ENCODE measurements at places on chromosomes 6 and 20. TPM values are rescaled to one million over a fixed set of nuclear protein-coding genes. Genes with fewer than 3 reads are reported as not detected.
A peak's percentile ranks its signal among the peaks of the same experiment; 100 is the strongest.

DNA sequence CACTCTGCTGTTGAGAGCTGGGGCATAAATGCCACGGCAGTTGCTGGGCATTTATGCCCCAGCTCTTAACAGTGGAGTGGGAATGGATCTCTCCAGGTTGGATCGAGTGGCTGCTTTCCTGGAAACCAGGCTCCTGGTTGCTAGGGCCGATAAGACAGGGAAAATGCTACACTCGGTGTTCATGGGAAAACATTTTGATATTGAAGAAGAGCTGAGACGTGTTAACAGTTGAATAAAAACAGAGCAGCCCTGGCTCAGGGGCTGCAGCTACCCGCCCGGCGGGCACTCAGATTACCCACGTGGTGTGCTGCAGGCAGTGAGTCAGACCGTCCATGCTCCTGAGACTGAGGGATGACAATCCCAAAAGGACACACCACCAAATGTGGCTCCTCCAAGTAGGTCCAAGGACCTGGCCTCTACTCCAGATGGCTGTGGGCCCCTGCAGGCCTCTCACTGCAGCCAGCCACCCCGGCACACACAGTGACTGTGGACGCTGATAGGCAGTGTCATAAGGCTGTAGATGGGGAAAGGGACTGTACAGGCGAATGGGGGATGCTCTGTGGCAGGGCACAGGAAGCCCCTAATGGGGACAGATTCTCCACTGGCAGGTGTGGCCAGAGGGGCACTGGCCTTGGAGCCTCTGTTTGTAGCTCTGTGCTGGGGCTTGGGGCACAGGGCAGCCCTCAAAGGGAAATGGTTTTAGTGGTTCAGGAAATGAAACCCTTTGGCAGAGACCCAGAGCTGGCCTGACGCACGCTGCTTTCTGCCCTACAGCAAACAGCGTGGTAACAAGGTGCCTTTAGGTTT, 237.8 kb downstream of the LY86 start:
- no peak overlapping the region for H3K27ac ChIP-seq
- H3K4me3 ChIP-seq = no peak overlapping the region

RIMS1 gene
- total RNA-seq = not detected

EYA4 gene
- 0.09 TPM for total RNA-seq

GRCh38 chr6:40326714-40327421, 260.3 kb downstream of the LRFN2 start:
- DNase-seq = no peak
- H3K4me1 ChIP-seq = no peaks in the 10 kb centered on the region
- H3K27me3 ChIP-seq = no peaks in the 10 kb centered on the region
- H3K27ac ChIP-seq = no peak overlapping the region
- H3K36me3 ChIP-seq = no peaks in the 10 kb centered on the region

DNA sequence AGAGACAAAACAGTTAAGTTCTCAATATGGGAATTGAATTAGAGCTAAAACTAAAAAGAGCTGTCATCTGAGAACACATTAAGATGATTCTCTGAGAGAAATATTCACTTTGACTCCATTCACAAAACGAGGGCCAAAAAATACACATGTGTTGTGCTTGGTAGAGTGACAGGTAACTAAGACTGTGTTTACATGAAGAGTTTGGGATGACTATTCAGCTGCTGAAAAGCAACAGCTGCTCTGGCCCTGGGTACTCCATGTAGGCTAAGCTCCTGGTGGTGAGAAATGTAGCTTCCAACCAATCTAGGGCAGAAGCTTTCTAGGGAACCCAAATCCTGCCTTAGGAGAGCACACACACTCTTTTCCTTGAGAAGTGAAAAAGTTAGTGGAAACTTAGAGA, 184.5 kb downstream of the COL21A1 start:
- H3K36me3 ChIP-seq = no peaks in the 10 kb centered on the region
- H3K27me3 ChIP-seq = no peaks in the 10 kb centered on the region
- DNase-seq = no peak
- no peak overlapping the region for H3K4me3 ChIP-seq

SLA2 gene
- 0.31 TPM for total RNA-seq

DNA sequence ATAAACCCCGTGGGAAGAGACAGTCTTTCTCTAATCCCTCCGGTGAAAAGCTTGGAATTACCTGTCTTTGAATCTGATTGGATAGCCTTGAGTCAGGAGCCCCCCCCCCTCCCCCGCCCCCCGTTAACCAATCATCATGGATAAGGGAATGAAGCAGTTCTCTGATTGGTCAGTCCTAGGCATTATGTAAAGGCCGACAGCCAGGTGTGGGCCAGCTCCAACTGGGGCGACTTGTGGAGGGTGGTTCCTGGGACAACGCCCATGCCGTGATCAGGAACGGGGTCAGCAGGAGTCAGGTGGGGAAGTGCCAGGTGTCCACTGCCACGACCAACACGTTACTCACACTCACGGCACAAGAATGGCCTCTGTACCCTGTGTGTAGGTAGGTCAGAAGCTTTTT, 406.8 kb upstream of the SULF2 start:
- H3K4me1 ChIP-seq = no peaks in the 10 kb centered on the region
- no peak overlapping the region for H3K4me3 ChIP-seq
- no peaks in the 10 kb centered on the region for H3K27me3 ChIP-seq
- no peaks in the 10 kb centered on the region for H3K36me3 ChIP-seq
- DNase-seq = no peak

DNA sequence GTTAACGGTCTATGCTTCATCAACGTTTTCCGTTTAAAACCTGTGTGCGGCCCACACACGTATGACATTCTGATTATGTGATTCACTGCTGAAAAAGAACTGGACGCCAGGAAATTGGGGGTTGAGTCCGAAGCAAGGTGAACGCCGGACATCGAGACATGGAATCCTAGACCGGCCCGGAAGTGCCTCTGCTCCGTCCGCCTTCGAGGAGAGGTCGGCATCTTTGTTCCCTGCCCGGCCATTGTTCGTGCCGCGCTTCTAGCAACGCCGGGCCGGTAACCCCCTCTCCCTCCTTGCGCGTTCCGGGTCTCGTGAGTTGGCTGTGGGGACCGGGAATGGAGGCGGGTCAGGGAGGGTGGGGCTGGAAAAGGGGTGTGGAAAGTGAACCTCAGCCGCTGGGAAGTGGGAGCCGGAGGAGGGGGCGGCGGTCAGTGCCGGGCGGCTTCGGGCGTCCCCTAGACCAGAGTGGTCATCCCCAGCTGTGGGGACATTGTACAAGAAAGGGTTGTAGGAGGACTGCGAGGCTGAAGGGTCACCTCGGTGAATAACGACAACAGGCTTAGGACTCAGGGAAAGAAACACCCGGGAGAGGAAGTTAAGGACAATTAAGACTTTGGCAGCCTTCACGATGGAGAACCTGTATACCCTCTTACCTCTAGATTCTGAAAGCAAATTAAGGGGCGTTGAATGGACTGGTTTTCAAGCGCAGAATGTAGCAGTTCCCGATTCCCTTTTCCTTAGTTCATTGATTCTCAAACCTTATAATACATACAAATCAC, at the start of gene ZSCAN9:
TSS of gene ZSCAN9 (plus strand) at position 220 of the 779 bp plus-strand sequence. CDS start 1,810 bp downstream, outside the sequence.
- H3K27me3 ChIP-seq = no peaks in the 10 kb centered on the region
- H3K27ac ChIP-seq = no peak within 1 kb of the TSS
- peaks cover 8% of the 10 kb centered on the region for H3K4me1 ChIP-seq
- H3K36me3 ChIP-seq = peaks cover 8% of the 10 kb centered on the region
- peak; percentile 79 for DNase-seq

DNA sequence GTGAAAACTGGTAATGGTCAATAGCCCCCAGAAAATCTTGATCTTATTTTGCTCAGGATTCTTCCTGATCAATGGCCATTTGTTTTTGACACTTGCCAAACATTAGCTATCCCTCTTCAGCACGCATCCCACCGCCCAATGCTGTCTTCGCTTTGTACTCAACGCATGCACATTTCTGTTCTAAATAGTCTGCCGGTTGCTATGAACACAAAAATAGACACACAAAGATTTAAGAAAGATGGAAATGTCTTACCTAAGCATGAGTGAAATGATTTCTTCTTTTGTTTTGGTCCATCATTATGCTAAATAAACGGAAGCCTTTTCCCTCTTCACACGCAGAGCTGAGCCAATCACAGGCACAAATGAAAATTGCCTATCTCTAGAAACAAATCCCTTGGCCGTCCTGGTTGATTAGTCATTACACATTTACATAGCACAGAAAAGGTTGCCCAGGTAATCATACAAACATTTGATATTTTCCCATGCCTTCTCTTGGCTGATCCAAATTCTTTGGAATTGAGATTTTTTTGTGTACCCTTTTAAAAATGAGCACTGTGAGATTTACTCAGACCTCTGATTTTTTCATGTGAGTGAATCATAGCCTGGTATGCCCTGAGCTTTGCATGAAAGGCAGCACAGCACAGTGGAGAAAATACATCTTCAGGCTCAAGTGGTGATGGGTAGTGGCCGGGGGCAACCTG, 70.5 kb upstream of the FAM184A start:
- H3K4me3 ChIP-seq = no peak overlapping the region
- no peak for DNase-seq
- H3K27ac ChIP-seq = no peak overlapping the region
- no peaks in the 10 kb centered on the region for H3K27me3 ChIP-seq
- no peaks in the 10 kb centered on the region for H3K36me3 ChIP-seq

DNA sequence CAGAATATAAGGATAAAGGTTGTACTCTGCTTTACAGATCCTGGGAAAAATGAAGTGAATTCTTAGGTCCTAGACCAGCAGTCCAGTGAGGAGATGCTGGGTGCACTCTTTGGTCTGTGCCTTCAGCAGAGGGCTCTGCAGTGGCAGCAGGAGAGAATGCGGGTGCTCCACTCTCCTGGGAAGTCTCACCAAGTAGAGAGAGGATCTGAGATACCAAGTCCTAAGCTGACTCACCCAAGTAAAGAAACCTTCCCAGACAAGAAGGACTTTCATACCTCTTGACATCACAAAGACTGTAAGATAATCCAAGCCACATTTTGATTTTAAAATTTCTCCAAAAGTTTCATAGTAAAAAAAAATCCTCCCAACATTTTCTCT, 116.9 kb upstream of the EMILIN3 start:
- DNase-seq = no peak
- H3K36me3 ChIP-seq = peaks cover 13% of the 10 kb centered on the region
- no peaks in the 10 kb centered on the region for H3K27me3 ChIP-seq
- no peak overlapping the region for H3K27ac ChIP-seq
- no peaks in the 10 kb centered on the region for H3K4me1 ChIP-seq

- no peaks in the 10 kb centered on the region for H3K27me3 ChIP-seq
- H3K4me3 ChIP-seq = no peak overlapping the region
- H3K4me1 ChIP-seq = no peaks in the 10 kb centered on the region
- DNase-seq = no peak
- H3K27ac ChIP-seq = no peak overlapping the region
These were observed 227.9 kb downstream of the LAMA2 start for GRCh38 chr6:129110690-129111343.

GRCh38 chr6:123744840-123745239, 58.8 kb upstream of the NKAIN2 start:
- no peak for DNase-seq
- H3K4me1 ChIP-seq = no peaks in the 10 kb centered on the region
- H3K27me3 ChIP-seq = no peaks in the 10 kb centered on the region
- no peaks in the 10 kb centered on the region for H3K36me3 ChIP-seq

DNA sequence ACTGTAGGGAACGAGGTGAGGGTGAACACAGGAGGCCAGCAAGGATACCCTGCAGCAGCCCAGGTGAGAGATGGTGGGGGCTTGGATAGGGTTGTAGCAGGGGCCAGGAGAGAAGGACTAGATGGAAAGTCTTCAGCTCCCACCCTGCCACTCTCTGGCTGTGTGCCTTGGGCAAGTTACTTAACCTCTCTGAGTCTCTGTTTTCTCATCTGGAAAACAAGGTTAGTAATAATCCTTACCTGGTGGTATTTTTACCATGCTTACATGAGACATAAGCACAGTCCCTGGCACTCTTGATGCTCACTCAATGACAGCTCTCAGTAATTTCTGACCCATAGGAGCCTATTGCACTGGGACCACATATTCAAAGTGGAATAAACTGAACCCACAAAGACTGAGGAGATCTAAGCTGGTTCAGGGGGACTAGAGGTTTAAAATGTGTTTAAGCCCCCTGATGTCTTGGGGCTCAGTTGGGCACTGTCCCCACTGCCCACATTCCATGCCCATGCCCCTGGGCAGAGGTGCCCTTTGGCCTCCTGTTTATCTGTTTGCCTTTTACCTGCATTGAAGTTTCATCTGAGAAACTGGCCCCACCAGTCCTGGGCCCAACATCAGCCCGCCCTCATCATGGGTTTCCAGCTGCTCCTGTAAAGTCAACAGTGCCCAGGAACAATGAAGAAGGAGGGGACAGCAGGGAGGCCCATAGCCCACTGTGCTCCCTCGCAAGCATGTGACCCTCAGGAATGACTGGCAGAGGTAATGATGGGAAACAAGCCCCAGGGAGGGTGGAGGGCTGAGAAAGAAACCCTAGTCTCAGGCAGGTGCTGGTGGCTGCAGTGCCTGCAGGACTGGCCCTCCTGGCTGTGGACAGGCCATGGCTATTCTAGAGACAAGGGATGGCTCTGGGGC, 104.0 kb downstream of the VEGFA start:
- no peak overlapping the region for H3K4me3 ChIP-seq

- H3K36me3 ChIP-seq = no peaks in the 10 kb centered on the region
- H3K4me3 ChIP-seq = no peak overlapping the region
- no peak for DNase-seq
- H3K4me1 ChIP-seq = no peaks in the 10 kb centered on the region
- H3K27ac ChIP-seq = no peak overlapping the region
- no peaks in the 10 kb centered on the region for H3K27me3 ChIP-seq
These were observed 21.7 kb downstream of the KIAA1755 start for GRCh38 chr20:38238829-38239228.

GRCh38 chr20:46823271-46823751, 71.3 kb upstream of the EYA2 start:
- peaks cover 21% of the 10 kb centered on the region for H3K4me1 ChIP-seq
- no peaks in the 10 kb centered on the region for H3K36me3 ChIP-seq
- no peaks in the 10 kb centered on the region for H3K27me3 ChIP-seq
- no peak overlapping the region for H3K4me3 ChIP-seq
- DNase-seq = peak; percentile 80

DNA sequence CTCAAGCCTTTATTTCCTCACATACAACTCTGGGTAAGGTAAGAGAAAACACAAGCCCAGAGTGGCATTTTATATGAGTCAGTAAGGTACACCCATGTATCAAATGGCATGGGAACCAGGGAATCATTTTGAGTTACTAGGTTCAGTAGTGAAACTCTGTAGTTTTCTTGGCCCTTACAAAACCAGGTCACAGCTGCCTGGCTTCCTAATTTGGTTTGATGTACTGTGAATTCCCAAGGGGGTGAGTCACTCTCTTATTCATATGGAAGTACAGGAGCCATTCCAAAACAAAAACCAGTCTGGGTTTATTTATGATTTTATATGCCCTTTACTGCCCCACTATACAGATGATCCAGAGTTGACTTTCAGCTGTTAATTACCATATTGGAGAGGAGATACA, 70.7 kb downstream of the PDE7B start:
- H3K27ac ChIP-seq = no peak overlapping the region
- DNase-seq = no peak
- H3K4me3 ChIP-seq = no peak overlapping the region

GRCh38 chr20:31861135-31861384, 9.3 kb downstream of the DUSP15 start:
- peak overlapping the region; percentile 54 for H3K4me3 ChIP-seq
- H3K27me3 ChIP-seq = peaks cover 9% of the 10 kb centered on the region
- DNase-seq = no peak
- no peaks in the 10 kb centered on the region for H3K36me3 ChIP-seq

LY6G6C gene
- not detected for total RNA-seq

- H3K27ac ChIP-seq = no peak overlapping the region
- no peaks in the 10 kb centered on the region for H3K27me3 ChIP-seq
- no peaks in the 10 kb centered on the region for H3K36me3 ChIP-seq
- H3K4me3 ChIP-seq = no peak overlapping the region
- H3K4me1 ChIP-seq = no peaks in the 10 kb centered on the region
- DNase-seq = no peak
These were observed 157.4 kb upstream of the BMP5 start for GRCh38 chr6:56032715-56033260.

HCK gene
- 2.9 TPM for total RNA-seq
